Mesenteric fat pad (tissue), 1 donor: ENCODE measurements at places on chromosomes 5 and 9.

GRCh38 chr5:81314581-81314980 lies 13.2 kb downstream of the ZCCHC9 start:
- DNase-seq: no peak

- DNase-seq: no peak
Measured at GRCh38 chr5:78355561-78355960, 4.9 kb upstream of the SCAMP1 start.

- no peak for DNase-seq
Measured at GRCh38 chr9:137482094-137482781, 23.1 kb upstream of the NSMF start.

- no peak for DNase-seq
Measured at GRCh38 chr9:128175102-128175563, 15.1 kb downstream of the BBLN start.

GRCh38 chr5:106307265-106307664 lies 1363.5 kb downstream of the EFNA5 start:
- DNase-seq: no peak
